ENCODE measurements at places on chromosomes 5 and 9. TPM values are rescaled to one million over a fixed set of nuclear protein-coding genes. Genes with fewer than 3 reads are reported as not detected.

DNA sequence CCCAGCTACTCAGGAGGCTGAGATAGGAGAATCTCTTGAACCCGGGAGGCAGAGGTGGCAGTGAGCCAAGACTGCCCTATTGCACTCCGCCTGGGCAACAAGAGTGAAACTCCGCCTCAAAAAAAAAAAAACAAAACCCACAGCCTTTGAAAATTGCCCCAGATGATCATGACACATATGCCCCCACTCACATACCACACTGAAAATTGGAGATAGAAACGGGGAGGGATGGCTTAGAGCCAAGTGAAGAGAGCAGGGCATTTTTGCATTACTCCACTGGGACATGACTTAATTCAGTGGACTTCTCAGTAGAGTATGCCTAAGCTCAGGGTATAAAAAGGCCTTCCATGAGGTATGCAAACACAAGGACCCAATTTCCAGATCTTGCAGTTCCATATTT is 309.3 kb downstream of the BNC2 start:
- DNase-seq = no peak

GRCh38 chr9:110579034-110579861 is at the start of gene SVEP1:
Gene SVEP1, minus strand, starts transcription at chr9:110579741. Its CDS starts 198 bp downstream, at chr9:110579543.
- no peak for DNase-seq

DNA sequence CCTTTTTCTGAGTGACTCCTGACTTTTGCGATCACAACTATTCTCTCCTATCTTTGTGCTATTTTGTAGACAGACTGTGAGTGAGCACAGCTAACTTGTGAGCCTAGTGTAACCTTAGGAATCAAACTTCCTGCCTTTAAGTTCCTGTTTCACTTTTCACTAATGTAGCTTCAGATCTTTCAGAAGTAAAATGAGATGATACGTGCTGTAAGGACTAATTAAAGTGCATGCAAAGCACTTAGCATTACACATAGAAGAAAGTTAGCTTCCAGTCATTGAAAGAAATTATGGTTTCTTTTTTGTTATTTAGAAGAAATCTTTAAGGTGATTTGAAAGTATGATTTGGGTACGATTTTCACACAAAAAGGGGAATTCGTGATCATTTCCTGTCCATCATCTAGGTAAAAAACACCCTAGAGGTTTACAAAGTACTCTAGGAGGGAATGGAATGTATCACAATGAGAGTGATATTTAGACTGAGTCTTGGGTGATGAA is 122.7 kb downstream of the ST8SIA4 start:
- DNase-seq = no peak

PCDHA11 gene
- 1.2 TPM for total RNA-seq

DNA sequence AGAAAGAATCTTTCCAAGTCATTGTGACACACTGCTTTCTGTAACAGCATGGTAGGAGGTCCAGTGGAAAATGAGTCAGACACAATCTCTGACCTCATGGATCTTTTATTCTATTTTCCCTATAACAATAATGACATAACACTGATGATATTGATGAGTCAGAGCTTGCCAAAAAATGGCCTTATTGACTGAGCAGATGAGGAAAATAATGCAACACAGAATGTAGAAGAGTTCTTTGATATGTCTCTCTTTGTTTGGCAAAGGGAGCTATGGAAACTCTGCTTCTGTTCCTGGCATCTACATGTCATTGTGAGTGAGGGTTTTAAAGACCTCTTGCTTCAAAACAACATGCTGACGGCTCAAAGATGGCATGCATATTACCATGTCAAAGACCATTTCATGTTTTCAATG is 443.1 kb upstream of the ZNF608 start:
- no peak for DNase-seq

- no peak for DNase-seq
Observed at GRCh38 chr5:77993855-77994318, 217.7 kb upstream of the TBCA start.

MLANA gene
- not detected for total RNA-seq

- DNase-seq = no peak
Observed at GRCh38 chr5:170342153-170342725, 44.7 kb upstream of the LCP2 start.

DNA sequence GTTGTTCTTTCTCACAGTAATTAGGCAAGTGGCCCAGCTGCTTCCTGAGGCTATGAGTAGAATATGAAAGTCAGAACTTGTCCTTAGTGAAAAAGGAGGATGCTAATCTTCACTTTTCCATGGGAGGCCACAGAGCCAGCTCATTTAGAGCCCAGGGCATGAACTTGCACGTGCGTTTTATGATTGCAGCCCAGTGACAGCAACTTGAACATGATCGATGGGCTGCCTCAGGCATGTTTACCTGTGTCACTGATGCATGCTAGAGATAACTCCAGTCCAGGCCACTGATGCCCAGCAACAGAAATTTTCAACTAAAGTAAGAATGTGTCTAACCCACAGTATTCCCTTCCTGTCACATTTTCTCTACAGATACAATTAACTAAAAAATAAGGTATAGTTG is 179.3 kb downstream of the CTNND2 start:
- DNase-seq = no peak

BASP1 gene
- total RNA-seq = 38.7 TPM

CATSPER3 gene
- total RNA-seq = not detected

DNA sequence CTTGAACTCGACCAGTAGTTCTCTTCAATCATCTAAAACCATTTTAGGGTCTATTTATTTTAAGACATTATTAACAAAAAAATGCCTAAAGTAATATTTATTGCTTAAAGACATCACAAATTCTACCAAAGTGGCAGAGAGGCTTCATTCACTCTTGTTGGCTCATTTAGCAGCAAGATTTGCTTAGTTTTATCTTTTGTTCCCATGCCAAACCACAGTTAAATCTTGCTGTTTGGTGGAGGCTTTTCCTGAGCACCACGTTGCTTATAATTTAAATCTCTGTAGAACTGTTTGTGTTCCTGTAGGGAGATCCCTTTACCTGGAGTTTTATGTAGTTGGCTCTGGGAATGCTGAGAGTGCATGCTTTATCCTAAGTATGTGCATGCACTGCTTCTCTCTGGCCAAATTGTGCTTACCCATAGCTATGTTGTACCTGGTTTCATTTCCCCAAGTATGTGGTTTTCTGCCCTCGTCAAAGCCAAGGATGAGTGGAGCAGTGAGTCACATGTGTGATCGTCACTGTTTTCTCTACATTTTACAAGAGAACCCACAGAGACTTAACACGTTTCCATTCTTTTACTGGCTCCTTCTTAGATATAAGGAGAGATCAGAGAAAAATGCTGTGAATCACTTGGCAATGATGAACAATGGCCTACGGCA is 42.1 kb upstream of the MAST4 start:
- DNase-seq = no peak
